ENCODE measurements at places on chromosomes 2 and 18.
A peak's percentile ranks its signal among the peaks of the same experiment; 100 is the strongest.

GRCh38 chr2:53859206-53860181 lies at the start of gene GPR75:
GPR75 (minus strand) TSS chr2:53859967; CDS start chr2:53854756, 5,211 bp downstream.
- no peak for DNase-seq

GRCh38 chr2:69554981-69555380 lies 88.6 kb downstream of the AAK1 start:
- no peak for DNase-seq

DNA sequence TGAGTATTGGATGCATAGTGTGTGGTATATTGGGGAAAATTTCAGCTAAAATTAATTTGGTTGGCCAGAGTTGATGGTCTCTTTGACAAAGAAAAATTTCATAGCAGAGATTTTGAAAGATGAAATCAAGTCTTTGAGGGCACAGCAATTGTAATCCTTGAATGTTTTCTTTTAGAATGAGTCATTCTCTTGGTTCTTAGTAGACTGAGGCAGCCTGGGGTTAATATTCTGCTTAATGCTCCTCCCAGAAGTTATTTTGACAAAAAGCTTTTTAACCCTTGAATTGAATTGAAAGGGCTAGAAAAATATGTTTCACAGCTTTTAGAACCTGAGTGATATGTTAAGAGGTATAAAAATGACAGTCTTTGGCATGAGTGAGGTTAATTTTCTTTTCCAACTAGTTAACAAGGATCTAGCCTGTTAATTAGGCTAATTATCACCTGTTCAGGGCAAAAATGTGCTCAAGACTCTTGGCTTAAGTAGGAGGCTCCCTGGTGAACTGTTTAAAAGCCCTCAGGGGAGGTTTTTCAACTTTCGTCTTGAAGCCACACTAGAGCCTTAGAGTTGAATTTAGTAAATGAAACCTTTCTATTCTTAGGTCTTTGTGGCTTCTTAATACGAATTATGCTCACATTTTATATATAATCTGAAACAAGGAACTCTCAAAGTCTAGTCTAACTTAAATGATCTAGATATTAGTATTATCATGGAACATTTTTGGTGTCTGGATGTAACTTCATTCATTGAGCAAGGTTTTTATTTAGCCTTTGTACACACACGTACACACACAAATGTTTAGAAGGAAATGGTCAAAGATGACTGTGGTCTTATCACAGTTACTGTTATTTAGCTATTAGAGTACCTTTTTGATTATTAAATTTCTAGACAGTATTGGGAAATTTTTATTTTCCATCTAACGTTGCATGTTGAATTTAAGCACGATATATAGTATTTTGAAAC lies 272.5 kb downstream of the ZNF407 start:
- no peak for DNase-seq

DNA sequence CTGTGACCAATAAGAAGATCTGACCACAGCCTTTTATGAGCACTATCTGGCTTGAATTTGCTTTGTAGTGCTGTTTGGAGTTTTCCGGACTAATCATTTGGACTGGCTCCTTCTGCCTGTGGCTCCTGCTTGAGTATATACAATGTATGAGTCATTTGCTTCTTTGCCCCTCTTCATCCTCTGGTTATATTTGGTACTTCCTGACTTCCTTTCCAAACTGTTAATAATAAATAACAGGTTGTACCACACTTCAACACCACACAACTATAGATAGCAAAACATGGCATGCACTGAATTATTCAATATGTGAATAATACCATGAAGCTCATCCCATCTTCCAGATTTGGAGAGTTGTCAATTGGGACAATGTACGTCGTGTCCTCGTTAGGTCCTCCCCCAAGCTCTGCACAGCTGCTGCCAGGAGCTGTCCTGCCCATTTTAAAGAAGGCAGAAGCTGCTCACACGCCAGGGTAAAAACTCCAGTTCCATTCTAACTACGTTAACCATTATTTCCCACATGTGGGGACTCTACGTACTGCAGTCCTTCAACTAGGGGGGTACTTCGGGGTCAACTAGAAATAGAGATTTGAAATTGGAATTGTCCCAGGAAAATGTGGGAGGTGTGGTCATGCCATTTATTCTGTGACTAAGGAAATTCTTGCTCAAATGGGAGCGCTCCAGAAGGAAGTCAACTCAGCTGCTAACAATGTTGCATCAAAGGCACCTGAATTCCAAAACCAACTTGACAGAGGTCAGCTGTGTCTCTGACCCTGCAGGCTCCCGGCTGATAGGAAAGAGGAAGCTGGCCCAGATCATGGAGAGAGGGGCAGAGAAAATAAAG lies 38.1 kb downstream of the ST8SIA5 start:
- DNase-seq: no peak

DNA sequence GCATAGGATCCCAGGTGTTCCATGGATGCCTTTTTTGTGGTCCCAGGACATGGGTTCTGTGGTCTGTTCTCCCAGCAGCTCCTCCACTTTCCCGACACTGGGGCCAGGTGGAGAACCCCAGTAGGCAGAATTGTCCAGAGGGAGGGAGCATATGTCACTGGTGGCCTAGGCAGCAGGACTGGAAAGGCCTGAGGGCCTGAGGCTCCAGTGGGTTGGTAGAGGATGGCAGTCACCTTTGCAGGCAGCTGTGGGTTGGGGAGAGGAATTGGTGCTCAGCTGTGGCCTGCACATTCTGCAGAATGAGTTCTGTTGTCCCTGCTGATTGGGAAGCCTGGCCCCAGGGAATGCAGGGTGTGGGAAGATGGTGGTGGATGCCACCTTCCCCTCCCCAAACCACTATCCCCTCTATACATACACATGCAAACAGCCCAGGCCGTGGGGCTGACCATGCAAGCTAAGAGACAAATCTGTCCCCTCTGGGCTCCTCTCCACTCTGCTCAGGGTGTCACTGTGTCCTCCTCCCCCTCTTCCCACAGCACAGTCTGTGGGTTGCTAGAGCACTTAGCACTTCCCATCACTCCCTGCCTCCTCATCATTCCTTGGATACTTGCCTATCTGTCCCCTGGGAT lies 11.4 kb downstream of the CTIF start:
- no peak for DNase-seq

DNA sequence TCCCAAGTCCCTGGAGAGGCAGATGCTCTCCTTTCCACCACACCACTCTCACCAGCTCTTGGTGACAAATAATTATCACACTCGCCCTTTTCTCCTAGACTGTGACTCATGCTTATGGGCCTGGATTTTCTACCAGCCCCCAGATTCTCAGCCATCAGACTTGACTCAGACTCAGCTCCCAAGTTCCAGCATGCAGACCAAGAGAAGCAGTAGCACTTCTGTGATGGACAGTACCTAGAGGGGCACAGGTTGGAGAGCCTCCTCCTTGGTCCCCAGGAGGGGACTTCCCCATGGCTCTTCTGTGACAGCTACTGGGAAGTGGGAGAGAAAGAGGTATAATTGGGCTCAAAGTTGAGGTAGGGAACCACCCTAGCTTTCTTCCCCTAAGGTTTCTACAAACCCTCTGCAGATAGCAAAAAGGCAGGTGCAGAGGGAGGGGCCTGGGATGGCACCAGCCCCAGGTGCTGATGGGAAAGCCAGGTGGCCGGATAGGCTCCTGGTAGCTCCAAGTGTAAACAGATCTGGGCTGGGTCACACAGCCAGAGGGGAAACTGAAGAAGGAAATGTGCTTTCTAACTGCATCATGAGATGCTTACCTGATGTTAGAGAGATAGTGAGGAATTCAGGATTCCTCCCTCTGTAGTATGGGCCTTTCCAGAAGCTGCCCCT lies 4.1 kb downstream of the TCF23 start:
- DNase-seq: no peak

- no peak for DNase-seq
These were observed 125.8 kb upstream of the PGAP1 start for GRCh38 chr2:197052356-197052755.

DNA sequence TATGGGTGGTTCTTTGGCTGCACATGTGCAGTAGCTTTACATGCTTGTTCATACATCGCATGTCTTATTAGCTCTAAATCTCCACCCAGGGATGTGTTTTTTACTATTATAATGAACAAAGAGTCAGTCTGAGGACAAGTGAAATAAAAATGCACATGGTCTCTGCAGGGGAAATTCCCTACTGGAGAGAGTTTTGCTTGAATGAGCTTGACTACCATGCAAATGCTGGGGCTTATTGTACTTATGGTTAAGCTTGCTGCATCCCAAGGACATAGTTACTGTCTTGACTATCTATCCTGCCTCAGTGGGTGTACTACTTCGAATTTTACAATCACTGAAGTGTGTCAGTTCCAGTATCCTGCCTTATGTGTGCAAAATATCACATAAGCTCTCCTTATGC lies 362.7 kb downstream of the TDRD15 start:
- DNase-seq: no peak

DNA sequence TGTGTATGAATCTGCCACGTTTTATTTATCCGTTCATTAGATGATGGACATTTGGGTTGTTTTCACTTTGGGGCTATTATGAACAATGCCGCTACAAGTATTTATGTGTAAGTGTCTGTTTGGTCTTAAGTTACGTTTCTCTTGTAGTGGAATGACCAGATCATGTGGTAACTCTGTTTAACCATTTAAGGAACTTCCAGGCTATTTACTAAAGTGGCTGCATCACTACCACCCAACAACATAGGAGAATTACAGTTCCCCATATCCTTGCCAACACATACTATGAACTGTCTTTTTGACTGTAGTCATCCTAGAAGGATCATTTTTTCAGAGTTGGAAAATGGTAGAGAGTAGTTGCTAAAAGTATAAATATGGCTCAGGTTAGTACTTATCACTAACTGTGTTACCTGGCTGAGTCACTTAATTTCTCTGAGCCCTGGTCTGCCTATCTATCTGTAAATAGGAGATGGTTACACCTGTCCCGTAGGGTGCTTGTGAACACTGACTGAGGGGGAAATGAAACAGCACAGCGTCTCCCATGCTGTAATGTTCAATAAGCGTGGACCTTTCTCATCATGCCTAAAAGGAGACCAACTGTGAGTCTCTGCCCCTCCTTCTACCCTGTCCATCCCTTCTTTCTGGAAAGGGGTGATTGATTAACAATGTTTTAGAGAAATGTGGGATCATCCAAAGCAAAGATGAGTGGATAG lies 103.1 kb downstream of the SH3RF3 start:
- no peak for DNase-seq

GRCh38 chr2:161662373-161662772 lies 38.2 kb downstream of the SLC4A10 start:
- no peak for DNase-seq

- no peak for DNase-seq
These were observed 150.2 kb downstream of the TTC32 start for GRCh38 chr2:19751631-19752030.

DNA sequence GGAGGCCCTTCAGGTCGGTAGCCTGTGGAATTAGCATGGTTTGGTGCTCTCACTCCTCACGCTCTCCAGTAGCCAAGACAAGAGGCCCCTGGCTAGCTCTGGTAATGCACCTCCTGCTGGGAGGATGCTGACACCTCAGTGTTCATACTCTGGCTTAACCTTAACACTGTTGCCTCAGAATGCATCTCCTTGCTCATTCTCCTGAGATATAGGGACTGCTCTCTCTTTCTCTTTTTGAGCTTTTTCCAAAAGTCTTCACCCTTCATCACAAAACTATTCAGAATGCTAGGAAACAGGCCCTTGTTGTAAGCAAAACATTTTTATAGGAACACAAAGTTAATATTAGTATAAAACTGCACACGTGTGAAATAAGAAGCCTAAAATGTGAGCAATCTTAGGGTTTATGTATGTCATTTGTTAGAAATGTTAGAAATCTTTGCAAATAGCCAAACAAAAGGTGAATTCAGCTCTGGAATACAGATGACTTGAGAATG lies 17.3 kb upstream of the IMPA2 start:
- no peak for DNase-seq

DNA sequence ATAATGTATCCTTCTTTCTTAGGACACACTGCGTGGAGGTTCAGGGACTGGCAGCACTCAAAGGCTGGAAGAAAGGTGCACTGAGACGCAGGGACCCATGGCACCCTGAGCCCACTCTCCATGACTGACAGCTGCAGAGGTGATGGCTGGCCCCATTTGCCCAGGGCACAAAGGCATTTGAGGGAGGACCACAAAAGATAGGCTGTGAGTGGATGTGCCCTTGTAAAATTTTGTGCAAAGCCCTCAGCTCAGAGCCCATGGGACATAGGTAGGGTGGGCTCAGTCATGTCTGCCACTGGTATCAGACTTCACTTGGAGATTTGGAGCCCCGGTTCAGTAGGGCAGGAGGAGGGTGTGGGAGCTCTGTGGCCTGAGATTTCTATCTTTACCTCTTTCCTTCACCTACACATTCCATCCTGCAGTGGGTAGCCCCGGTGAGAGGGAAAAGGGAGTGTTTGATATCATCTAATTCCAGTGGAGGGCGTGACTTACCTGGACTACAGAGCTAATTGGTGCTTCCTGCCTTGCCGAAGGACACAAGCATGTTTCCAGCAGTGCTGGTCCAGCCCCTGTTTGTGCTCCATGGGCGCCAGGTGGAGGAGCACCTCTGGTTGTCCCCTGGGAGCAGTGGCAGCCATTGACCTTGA lies 312.2 kb downstream of the EN1 start:
- no peak for DNase-seq

- no peak for DNase-seq
These were observed 39.9 kb downstream of the IRS1 start for GRCh38 chr2:226759768-226760167.

DNA sequence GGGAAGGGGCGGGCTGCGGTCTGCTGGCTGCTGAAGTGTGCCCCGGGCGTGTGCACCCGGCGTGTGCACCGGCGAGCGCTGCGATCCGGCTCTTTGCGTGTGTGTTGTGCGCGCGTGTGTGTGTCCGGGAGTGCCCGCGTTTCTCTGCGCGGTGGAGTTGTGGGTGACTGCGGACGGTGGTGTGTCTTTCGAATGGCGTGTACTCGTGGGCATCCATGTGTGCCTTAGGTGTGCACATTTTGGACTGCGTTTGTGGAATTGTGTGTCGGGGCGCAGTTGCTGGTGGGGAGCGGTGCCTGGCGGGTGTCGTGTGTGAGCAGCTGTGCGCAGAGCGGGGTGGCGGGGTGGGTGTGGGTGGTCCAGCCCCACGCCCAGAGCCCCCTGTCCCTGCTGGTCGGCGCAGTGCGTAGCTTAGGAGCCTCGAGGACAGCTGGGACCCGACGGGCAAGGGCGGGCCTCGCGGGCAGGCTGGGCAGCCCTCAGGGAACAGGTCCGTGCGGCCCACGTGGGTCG lies 533 bp downstream of the HPCAL1 start:
- DNase-seq: peak; percentile 32

DNA sequence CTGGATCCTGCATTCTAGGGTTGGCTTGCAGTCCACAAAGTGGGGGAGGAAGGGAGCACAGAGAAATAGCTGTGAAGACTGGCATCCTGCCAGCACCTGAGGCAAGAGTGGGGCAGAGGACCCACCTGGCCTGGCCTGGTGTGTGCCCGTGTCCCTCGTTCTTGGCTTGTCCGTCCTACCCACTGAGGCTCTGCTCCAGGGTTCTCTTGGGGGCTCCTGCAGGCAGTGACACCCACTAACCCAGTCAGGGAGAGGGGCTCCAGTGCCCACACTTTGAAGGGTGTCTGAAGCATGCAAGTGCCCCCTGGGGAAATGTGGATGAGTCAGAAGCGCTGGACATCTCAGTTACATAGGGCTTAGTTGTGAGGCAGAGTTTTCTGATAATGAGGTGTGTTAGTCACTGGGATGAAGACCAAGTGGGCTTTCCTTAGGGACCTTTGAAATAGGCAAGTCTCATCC lies 79.4 kb downstream of the SLC4A3 start:
- no peak for DNase-seq

- DNase-seq: no peak
These were observed 27.2 kb upstream of the COBLL1 start for GRCh38 chr2:164868563-164869419.

GRCh38 chr2:26558271-26559043 lies 80.5 kb upstream of the OTOF start:
- DNase-seq: no peak

GRCh38 chr18:79393635-79394533 lies 1.8 kb upstream of the NFATC1 start:
- DNase-seq: no peak
